ENCODE measurements at places on chromosomes 16 and 17.
A peak's percentile ranks its signal among the peaks of the same experiment; 100 is the strongest.

DNA sequence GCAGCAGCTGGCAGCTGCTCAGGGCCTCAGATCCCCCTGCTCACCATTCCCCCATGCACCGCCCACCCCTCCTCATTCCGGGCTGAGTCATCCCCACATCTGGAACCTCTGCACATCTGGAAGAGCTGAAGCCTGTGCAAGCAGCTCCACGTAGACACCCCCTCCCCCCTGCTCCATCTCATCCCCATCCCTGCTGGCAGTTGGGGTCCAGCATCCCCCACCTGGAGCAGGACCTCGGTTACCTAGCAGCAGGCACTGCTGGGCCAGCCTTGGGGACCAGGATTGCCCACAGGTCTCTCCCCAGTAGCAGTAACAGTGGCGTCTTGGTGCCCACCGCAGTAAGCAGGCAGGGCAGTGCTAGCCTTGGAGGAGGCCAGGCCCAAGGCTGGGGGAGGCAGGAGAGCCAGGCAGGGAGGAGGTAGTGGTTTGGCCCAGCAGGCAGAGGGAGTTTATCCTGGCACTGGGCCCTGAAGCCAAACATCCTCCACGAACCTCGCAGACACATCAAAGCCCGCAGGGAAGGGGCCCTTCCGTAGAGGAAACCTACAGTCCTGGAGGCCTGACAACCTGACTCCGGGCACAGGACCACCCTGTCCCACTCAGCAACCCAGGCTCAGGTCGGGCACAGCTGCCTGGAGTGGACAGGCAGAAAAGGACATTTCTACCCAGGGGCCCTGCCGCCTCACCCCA lies 7.7 kb upstream of the TMEM92 start:
- DNase-seq = peak; percentile 80

DNA sequence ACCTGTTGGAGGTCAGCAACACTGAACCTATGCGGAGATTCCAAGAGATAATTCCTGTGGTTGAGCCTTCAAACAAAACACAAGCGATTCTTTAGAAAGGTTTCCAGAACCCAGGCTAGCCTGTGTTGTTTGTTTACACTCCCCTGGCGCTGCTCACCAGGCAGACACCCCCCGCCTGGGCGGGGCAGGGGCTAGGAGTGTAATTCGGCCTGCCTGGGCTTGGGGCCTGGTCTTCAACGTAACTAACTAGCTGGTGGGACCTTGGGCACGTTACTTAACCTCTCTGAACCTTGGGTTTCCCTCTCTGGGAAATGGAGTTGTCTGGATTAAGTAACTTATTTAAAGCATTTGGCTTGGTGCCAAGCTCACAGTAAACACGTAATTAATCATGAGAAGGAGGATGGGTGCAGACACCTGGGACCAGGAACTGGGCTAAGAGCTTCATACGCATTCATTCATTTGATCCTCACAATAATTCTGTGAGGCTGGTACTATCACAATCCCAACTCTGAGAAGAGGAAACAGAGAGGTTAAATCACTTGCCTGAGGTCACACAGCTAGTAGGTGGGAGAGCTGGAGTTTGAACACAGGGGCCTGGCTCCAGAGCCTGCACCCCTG lies 7.6 kb upstream of the ARHGAP27 start:
- DNase-seq = peak; percentile 74

DNA sequence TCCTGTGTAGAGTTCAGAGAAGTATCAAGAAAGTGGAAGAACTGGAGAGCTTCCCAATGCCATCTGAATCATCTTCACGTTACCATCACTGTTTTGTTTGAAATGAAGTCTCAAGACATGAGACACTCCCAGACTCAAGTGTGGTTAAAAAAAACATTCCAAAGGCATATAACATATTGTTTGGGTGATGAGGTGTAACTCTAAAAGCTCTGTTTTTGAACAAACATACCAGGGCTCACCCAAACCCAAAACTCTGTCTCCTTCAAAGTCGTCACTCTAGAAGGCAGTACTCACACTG lies 6.3 kb upstream of the ZCCHC14 start:
- peak; percentile 74 for DNase-seq

GRCh38 chr17:30401097-30401496 lies 22.4 kb downstream of the CPD start:
- no peak for DNase-seq

- DNase-seq = no peak
Measured at GRCh38 chr17:7563115-7563869, 1.6 kb downstream of the SENP3 start.

DNA sequence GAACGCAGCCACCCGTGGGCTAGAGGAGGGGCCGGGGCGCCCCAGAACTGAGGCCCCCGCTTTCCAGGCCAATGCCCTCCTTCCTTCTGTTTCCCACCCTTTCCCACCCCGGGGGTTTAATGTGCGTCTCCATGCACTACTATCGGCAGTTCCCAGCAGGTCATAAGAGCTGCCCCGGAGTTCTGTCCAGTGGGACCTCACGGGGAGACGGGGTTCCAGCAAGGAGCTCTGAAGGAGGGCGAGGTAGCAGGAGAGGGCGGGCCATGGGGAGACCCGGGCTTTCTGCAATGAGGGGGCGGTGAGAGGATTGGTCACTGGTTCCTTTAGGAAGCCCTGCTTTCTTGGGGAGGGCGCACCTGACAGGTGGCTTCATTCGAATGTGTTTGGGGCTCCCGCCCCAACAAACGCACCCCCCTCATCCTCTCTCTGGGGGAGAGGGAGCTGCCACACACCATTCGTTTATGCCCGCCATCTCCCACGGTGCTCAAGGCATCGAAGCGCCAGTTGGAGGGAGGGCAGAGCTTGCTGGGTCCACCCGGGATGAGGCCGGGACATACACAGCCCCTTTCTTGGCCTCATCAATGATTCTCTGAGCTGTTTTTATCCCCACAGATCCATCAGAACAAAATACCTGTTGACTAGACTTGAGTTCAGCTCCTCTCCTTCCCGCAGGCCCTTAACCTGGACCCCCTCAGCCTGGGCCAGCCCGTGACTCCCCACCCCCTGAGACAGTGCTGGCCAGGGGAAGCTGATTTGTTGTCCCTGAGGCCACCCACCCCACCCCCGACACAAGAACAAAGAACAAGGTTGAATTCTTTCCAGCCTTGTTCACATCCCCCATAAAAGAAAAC lies 44.1 kb downstream of the SLC7A5 start:
- DNase-seq = no peak

DNA sequence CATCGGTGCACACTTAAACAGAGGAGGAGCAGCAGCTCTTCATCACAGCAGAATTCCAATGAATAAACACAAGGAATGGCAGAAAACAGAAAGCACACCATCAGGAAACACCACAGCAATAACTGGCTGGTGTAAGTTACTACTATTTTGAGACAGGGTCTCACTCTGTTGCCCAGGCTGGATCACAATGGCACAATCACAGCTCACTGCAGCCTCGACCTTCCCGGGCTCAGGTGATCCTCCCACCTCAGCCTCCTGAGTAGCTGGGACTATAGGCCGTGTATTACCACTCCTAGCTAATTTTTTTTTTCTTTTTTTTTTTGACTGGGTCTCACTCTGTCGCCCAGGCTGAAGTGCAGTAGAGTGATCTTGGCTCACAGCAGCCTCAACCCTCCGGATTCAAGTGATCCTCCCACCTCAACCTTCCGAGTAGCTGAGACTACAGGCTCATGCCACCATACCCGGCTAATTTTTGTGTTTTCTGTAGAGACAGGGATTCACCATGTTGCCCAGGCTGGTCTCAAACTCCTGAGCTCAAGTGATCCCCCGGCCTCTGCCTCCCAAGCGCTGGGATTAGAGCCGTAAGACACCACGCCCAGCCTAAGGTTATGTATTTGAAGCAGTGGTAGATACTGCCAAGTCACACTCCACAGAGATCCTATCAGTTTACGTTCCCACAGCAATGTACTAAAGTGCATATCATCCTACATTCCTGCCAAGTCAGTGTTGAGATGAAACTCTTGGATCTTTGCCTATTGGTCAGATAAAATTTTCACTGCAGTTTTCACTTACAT lies 20.7 kb downstream of the TRAP1 start:
- DNase-seq = peak; percentile 98

DNA sequence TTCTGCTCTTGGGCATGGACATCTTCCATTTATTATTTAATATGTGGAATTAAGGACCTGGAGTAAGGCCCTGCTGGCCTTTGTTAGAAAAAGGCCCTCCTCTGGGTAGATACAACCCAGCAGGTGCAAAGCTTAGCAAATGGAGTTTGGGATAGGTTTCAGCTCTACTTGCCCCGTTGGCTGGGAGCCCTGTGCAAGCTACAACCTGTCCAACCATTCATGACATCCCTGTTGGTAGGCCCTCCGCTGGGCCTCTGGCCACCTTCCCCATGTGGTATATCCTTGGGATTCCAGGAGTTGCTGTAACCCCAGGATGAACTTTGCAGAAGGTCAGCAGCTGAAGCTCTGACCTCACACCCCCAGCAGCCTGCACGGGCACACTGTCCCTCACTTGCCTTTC lies 6.4 kb downstream of the NGFR start:
- DNase-seq = no peak

DNA sequence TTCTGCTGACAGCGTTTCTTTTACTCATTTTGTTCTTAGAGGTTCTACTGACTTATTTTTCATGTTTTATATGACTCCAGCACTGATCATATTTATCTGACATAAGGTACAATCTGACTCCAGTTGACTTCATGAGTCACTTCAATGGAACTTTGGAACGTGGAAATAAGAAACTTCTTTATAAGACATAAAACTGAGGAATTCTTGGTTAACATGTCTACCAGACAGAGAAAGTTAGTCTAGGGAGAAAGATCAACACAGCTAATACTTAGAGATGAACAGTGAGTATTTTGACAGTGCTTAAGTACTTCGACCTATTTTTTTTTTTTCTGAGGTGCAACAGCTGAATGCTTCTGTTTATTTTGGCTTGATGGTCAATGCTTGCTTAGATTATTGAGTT lies 679.5 kb downstream of the KCNJ2 start:
- DNase-seq = peak; percentile 21

DNA sequence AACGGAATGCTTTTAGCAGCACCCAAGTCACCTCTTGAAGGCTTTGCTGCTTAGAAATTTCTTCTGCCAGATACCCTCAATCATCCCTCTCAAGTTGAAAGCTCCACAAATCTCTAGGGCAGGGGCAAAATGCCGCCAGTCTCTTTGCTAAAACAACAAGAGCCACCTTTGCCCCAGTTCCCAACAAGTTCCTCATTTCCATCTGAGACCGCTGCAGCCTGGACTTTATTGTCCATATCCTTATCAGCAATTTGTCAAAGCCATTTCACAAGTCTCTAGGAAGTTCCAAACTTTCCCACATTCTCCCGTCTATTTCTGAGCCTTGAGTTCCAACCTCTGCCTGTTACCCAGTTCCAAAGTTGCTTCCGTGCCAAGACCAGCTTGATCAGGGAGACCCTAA lies 27.4 kb downstream of the TMC6 start:
- no peak for DNase-seq

DNA sequence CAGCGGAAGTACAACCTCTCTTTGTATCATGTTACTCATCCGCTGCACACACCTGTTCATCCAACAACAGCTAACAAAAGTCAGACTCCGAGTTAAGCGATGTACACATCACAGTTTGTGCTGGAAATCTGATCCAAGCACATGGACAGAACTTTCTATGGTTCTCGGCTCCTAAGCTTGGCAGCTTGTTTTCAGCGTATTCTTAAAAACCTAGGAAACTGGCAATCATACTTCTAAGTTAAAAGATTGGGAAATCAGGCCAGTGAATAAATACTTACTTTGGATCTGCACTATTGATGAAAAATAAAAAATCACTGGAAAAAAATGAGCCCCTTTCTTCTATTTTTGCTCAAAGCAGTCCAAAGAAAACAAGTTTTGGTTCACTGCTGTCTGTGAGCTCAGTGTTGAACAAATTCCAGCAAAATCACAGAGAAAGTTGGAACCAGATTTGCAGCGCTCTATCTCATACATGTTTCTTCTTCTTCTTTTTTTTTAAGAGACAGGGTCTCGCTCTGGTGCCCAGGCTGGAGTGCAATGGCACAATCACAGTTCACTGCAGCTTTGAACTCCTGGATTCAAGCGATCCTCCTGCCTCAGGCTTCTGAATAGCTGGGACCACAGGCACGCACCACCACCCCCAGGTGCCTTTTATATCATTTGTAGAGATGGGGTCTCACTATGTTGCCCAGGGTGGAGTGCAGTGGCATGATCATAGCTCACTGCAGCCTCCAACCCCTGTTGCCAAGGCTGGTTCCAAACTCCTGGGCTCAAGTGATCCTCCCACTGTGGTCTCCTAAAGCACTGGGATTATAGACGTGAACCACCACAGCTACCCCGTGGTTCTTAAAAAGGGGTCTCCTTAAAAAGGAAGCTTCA lies 71.6 kb upstream of the CREBBP start:
- no peak for DNase-seq

GRCh38 chr17:39205112-39205526 lies 5.0 kb downstream of the RPL19 start:
- no peak for DNase-seq

- no peak for DNase-seq
Measured at GRCh38 chr16:7381671-7382070, 49.0 kb downstream of the RBFOX1 start.

GRCh38 chr16:27208796-27209195 lies 5.5 kb downstream of the KDM8 start:
- no peak for DNase-seq

- peak; percentile 27 for DNase-seq
Measured at GRCh38 chr16:55543472-55543871, 23.0 kb upstream of the CAPNS2 start.

DNA sequence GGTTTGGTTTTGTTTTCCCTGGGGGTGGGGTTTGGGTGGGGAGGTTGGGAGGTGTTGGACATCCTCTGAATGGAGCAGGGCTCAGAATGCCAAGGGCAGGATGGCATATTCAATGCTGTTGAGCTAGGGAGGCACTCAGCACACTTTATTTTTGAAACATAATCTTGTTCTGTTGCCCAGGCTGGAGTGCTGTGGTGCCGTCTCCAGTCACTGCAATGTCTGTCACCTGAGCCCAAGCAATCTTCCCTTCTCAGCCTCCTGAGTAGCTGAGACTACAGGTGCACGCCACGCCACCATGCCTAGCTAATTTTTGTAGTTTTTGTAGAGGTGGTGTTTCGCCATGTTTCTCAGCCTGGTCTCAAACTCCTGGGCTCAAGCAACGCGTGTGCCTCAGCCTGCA lies 186.1 kb downstream of the RPTOR start:
- DNase-seq = no peak

GRCh38 chr17:77865716-77866115 lies 92.8 kb upstream of the TNRC6C start:
- DNase-seq = no peak

- peak; percentile 83 for DNase-seq
Measured at GRCh38 chr17:7045492-7046126, 1.7 kb upstream of the SLC16A11 start.

- DNase-seq = peak; percentile 51
Measured at GRCh38 chr16:9099131-9099625, 7.7 kb downstream of the HAPSTR1 start.
